Hepatocyte (in vitro differentiated cells): ENCODE measurements at places on chromosomes 16 and 17.

- DNase-seq: peak; percentile 82
- H3K36me3 ChIP-seq: no peaks in the 10 kb centered on the region
- H3K27ac ChIP-seq: no peak overlapping the region
- peaks cover 71% of the 10 kb centered on the region for H3K27me3 ChIP-seq
- H3K4me3 ChIP-seq: no peak overlapping the region
- peaks cover 4% of the 10 kb centered on the region for H3K4me1 ChIP-seq
Observed at GRCh38 chr16:22813223-22813947, 577 bp upstream of the HS3ST2 start.

- H3K4me1 ChIP-seq: peaks cover 21% of the 10 kb centered on the region
- peak overlapping the region; percentile 86 for H3K4me3 ChIP-seq
- peak overlapping the region; percentile 98 for H3K27ac ChIP-seq
- no peaks in the 10 kb centered on the region for H3K27me3 ChIP-seq
- DNase-seq: peak; percentile 80
- no peaks in the 10 kb centered on the region for H3K36me3 ChIP-seq
Observed at GRCh38 chr16:30065943-30066760, 592 bp downstream of the ALDOA start.

GRCh38 chr17:57597531-57598453, 147.3 kb downstream of the CCDC182 start:
- DNase-seq: peak; percentile 77
- H3K4me1 ChIP-seq: peaks cover 6% of the 10 kb centered on the region
- H3K27me3 ChIP-seq: no peaks in the 10 kb centered on the region
- no peak overlapping the region for H3K4me3 ChIP-seq

DNA sequence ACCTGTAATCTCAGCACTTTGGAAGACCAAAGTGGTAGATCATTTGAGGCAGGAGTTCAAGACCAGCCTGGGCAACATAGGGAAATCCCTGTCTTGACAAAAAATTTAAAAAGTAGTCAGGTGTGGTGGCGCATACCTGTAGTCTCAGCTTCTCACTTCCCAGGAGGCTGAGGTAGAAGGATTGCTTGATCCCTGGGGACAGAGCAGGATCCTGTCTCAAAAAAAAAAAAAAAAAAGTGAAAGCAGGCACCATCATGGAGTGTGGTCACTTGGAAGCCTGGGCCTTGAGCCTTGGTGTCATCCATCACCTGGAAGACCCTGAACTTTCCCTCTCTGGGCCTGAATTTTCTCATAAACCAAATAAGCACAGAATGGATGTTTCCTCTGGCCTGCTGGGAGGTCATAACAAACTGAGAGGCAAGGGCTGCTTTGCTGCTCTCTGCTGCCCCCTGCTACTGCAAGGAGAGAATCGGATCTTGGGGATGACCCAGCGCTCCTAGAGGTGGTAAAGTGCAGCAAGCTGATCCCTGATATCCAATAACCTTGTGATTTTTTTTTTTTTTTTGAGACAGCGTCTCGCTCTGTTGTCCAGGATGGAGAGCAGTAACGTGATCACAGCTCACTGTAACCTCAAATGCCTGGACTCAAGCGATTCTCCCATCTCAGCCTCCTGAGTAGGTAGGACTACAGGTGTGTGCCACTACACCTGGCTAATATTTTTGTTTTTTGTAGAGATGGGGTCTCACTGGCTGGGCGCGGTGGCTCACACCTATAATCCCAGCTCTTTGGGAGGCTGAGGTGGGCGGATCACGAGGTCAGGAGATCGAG, 75.9 kb upstream of the RNU2-1 start:
- H3K27ac ChIP-seq: no peak overlapping the region
- H3K36me3 ChIP-seq: no peaks in the 10 kb centered on the region
- DNase-seq: no peak
- H3K4me1 ChIP-seq: no peaks in the 10 kb centered on the region
- no peak overlapping the region for H3K4me3 ChIP-seq

DNA sequence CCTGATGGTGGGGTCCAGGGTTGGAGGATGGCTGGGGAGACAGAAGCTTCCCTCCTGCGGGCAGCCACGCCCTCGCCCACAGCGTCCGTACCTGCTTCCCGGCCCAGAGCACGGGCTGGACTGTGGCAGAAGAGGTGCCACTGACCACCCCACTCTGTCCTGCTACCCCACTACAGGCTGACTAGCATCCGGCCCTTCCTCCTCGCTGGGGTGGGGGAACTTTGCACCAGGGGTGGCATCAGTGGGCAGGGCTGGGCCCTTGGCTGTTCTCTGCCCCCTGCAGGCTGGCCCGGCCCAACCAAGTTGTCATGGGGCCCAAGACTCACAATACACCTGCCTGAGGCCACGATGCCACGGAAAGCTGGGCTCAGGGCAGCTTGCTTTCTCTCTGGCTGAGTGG, 73.0 kb downstream of the KLHDC4 start:
- H3K27ac ChIP-seq: no peak overlapping the region
- DNase-seq: no peak
- no peak overlapping the region for H3K4me3 ChIP-seq
- H3K36me3 ChIP-seq: no peaks in the 10 kb centered on the region

- peak overlapping the region; percentile 9 for H3K27ac ChIP-seq
- H3K4me3 ChIP-seq: no peak overlapping the region
- no peak for DNase-seq
- no peaks in the 10 kb centered on the region for H3K36me3 ChIP-seq
- H3K27me3 ChIP-seq: no peaks in the 10 kb centered on the region
- H3K4me1 ChIP-seq: peaks cover 5% of the 10 kb centered on the region
Observed at GRCh38 chr16:11721781-11722467, 20.7 kb downstream of the TXNDC11 start.

GRCh38 chr16:2415085-2415484, 14.2 kb upstream of the CCNF start:
- no peak overlapping the region for H3K4me3 ChIP-seq
- peaks cover 12% of the 10 kb centered on the region for H3K27me3 ChIP-seq
- no peak for DNase-seq
